ENCODE measurements at places on chromosomes 16 and 17. TPM values are rescaled to one million over a fixed set of nuclear protein-coding genes. Genes with fewer than 3 reads are reported as not detected.

The MT1M gene
- 1.8 TPM for total RNA-seq

The NEUROD2 gene
- not detected for total RNA-seq

The PLLP gene
- total RNA-seq: 3.1 TPM

DNA sequence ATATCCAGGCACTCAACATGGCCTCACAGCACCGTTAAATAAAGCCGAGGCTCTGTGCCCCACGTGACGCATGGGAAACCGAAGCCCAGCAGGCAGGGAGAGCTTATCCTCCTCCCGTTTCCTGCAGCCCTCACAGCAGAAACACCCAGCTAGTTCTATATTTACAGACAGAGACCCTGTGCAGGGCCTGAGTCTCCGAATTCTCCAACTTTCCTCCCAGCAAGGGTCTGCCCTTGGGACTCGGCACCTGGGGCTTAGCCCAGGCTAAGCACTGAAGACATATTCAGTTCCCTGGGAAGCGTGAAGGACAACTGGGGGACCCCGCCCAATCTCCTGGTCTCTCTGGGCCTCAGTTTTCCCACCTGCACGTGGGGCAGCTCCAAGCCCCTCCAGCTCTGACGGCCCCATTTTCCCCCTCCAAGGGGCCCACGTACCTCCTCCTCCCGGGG, 29.2 kb downstream of the TRPV3 start:
- no peaks in the 10 kb centered on the region for H3K27me3 ChIP-seq
- DNase-seq: no peak
- no peaks in the 10 kb centered on the region for H3K4me1 ChIP-seq
- no peak overlapping the region for H3K27ac ChIP-seq
- H3K36me3 ChIP-seq: no peaks in the 10 kb centered on the region

DNA sequence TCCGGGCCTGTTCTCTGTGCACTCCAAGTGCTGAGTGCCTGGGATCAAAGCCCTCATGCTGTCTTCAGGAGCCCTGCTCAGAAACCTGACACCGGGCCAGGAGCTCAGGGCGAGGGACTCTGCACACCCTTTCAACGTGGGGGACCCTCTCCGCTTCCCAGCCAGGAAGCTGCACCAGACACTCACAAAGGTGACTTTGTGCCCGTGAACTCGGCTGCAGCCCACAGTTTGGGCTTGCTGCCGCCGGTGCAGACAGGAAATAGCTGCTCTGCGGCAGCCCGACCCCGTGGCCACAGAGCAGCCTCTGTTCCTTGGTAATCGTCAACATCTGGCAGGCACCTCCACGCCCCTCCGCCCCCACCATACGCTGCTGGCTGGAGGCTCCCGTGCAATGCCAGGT, 93.4 kb upstream of the METRNL start:
- H3K27me3 ChIP-seq: no peaks in the 10 kb centered on the region
- DNase-seq: peak; percentile 49
- peaks cover 9% of the 10 kb centered on the region for H3K4me1 ChIP-seq
- no peak overlapping the region for H3K27ac ChIP-seq
- H3K4me3 ChIP-seq: no peak overlapping the region
- H3K36me3 ChIP-seq: no peaks in the 10 kb centered on the region

- H3K27ac ChIP-seq: no peak overlapping the region
- no peaks in the 10 kb centered on the region for H3K36me3 ChIP-seq
- peaks cover 12% of the 10 kb centered on the region for H3K4me1 ChIP-seq
- no peak for DNase-seq
- H3K4me3 ChIP-seq: no peak overlapping the region
Observed at GRCh38 chr17:50181591-50182560, 16.1 kb downstream of the SGCA start.

DNA sequence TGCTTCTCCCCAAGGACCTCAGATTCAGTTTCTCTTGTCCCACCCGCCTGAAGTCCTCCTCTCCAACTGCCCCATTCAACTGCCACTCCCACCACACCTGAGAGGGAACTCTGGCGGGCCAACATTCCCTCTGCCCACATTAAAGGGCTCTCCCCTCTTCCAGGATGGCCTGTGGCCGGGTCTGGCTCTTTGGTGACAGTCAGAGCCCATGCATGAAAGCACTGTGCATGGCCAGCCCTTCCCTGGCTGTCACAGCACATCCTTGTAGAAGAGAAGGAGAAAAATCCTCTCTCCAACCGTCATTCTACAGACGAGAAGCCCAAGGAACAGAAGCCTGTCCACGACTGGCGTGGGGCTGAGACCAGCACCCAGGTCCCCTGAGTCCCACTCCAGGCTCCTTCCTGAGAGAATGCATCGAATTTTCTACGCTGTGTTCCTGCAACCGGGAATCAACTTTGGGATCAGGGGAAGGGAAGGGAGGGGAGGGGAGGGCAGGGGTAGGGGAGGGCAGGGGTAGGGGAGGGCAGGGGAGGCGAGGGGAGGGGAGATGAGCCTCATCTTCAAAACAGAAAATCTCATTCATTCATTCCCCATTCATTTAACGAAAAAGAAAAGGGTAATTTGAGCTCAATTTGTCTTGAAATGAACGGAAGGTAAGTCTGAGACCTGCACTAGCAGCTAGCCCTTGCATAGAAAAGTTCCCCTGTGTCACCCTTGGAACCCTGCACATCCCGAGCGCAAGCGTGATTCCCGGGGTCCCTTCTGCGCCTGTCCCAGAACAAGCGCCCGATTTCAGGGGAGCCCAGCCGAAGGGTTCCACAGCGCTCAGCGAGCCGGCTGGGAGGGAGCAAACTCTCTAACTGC, at the start of gene ABCC12:
TSS of gene ABCC12 (minus strand) at position 68 of the 864 bp plus-strand sequence. CDS start 9,569 bp downstream, outside the sequence.
- no peak within 1 kb of the TSS for H3K27ac ChIP-seq
- no peaks in the 10 kb centered on the region for H3K27me3 ChIP-seq
- H3K36me3 ChIP-seq: no peaks in the 10 kb centered on the region
- no peak within 1 kb of the TSS for H3K4me3 ChIP-seq

DNA sequence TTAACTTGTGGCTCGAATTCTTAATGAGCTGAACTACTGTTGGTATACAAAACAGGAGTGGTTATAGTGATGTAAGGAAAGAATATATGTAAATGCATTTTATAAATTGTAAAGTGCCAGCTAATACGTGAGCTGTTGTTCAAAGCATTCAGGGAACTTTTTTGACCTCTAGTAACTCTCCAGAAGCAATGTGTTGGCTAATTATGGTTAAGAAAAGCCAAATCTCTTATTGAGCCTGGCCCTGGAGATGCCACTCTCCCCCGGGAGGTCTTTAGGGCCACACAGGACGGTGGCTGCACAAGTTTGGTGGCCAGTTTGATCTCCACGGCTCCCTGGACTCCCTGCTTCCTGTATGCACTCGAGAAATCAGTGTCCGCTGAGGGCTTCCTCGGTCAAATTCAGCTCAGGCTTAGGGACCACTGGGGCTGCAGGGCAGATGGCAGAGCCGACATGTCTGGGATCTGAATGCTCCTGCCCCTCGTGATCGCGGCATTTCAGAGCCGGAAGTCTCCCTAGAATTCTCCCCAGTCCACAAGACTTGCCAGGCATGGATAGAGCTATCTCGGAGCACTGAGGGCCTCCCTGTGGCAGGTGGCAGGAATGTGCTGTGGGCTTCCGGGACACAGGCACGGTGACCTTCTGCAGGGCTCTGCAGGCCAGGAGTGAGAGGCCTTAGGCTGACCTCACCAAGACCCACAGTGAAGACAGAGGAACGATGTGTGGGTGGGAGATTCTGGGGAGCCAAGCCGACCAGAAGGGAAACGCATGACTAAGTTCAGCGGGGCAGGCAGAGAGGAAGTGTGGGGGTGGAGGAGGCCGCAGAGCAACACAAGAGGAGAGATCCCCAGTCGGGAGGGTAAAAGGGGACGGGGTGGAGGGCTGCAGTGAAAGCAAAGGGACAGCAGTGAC, 18.6 kb upstream of the PITPNM3 start:
- H3K4me3 ChIP-seq: no peak overlapping the region
- DNase-seq: peak; percentile 69
- peaks cover 14% of the 10 kb centered on the region for H3K4me1 ChIP-seq

GRCh38 chr17:35799942-35800341, 4.5 kb upstream of the MMP28 start:
- peak; percentile 74 for DNase-seq
- H3K4me1 ChIP-seq: peaks cover 27% of the 10 kb centered on the region
- H3K27me3 ChIP-seq: peaks cover 9% of the 10 kb centered on the region
- H3K27ac ChIP-seq: no peak overlapping the region
- no peaks in the 10 kb centered on the region for H3K36me3 ChIP-seq

- peaks cover 2% of the 10 kb centered on the region for H3K27me3 ChIP-seq
- H3K4me1 ChIP-seq: no peaks in the 10 kb centered on the region
- no peak for DNase-seq
- no peaks in the 10 kb centered on the region for H3K36me3 ChIP-seq
- H3K27ac ChIP-seq: no peak overlapping the region
Observed at GRCh38 chr16:73220836-73221235, 172.9 kb upstream of the ZFHX3 start.

- H3K27me3 ChIP-seq: no peaks in the 10 kb centered on the region
- no peak for DNase-seq
- no peak overlapping the region for H3K4me3 ChIP-seq
- no peaks in the 10 kb centered on the region for H3K36me3 ChIP-seq
- H3K4me1 ChIP-seq: peaks cover 2% of the 10 kb centered on the region
Observed at GRCh38 chr17:49553676-49554335, 21.9 kb upstream of the NXPH3 start.
